Activated T-cell treated with anti-CD3 and anti-CD28 coated beads, Interleukin-2, amount 50 U/mL, for 72 hours (primary cell): ENCODE measurements at places on chromosomes 11 and 22. TPM values are rescaled to one million over a fixed set of nuclear protein-coding genes. Genes with fewer than 3 reads are reported as not detected.
A peak's percentile ranks its signal among the peaks of the same experiment; 100 is the strongest.

- no peak for DNase-seq
These were observed 30.6 kb upstream of the TSKU start for GRCh38 chr11:76752321-76753143.

DNA sequence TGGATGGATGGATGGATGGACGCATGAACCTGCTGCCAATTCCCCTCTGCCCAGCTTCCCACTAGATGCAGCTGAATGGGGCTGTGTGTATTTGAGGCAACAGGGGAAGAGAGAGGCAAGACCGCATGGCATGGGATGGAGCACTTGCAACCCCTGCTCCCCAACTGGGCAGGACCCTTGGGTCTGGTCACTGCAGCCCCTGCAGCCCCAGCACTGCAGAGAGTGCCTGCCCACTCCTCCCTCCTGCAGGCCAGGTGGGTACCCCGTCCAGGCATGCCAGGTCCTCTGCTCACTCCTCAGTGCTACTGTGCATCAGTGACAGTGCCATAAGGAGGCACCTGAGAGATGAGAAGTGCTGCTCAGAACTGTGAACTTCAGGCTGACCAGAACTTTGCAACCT, 40.3 kb downstream of the OSBPL5 start:
- no peak for DNase-seq

GRCh38 chr11:17985517-17985916, 27.3 kb downstream of the SERGEF start:
- DNase-seq: no peak

- DNase-seq: peak; percentile 0
These were observed 16.2 kb upstream of the MUC5B start for GRCh38 chr11:1206391-1207271.

- DNase-seq: no peak
These were observed 45.7 kb downstream of the CYTH4 start for GRCh38 chr22:37328017-37328416.

GRCh38 chr11:126214841-126215240, 3.3 kb downstream of the FAM118B start:
- no peak for DNase-seq

DNA sequence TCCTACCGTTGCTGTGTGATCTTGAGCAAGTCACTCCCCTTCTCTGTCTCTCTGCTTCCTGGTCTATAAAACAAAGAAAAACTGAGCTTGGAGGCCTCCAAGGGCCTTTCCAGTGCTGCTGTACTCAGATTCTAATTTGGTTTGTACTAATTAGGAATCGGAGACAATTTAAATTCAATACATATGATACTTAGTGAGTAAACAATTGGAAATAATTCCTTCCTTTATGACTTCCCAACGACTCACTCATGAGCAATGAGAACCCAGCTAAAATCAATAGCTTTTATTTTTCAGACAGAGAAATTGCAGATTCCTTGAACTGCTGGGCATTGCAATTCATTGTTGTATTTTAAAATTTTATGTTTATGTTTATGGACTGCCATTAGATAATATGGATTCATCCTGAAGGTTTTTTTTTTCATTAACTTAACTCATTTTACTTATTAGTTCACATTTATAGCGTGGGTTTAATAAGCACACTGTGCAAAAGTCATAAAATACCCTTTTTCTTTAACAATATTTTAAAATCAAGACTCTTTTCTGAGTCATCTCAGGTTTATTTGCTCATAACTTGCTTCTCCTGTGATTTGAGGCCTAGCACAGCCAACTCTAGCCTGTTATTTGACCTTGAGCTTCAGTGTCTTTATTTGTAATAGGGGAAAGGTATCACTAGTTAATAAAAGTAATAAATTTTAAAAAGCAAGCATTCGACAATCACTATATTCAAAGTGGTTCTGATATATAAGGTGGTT, 95.8 kb downstream of the TP53I11 start:
- DNase-seq: no peak

DNA sequence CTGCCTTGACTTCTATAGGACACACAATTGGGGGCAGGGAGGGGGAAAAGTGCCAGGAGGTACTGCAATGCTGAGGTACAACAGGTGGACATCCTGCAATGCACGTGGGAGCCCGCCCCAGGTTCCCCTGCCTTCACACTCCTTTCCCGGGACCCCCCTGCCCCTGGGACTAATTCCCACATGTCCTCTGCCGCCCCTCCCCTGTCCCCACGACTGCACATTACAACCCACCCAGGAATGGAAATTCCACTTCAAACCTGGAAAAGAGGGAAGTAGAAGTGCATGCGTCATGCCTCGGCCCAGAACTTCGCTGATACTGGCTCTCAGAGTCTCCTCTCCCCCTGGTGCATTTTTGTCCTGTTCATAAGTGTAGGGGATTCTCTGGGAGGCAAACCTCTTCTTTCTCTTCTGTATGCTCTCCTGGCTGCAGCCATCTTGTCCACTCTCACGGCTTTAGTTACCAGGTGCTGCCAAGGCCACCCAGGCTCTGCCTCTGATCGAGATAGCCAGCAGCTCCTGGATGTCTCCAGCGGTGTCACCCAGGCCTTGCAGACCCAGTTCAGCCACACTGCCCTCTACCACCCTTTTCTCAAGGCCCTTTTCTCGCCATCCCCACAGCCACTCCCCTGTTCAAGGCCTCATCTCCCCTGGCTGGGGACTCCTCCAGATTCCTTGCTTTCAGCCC, 43.7 kb downstream of the GDPD5 start:
- DNase-seq: no peak

GRCh38 chr11:9072626-9073176, 18.7 kb downstream of the SCUBE2 start:
- DNase-seq: no peak

DNA sequence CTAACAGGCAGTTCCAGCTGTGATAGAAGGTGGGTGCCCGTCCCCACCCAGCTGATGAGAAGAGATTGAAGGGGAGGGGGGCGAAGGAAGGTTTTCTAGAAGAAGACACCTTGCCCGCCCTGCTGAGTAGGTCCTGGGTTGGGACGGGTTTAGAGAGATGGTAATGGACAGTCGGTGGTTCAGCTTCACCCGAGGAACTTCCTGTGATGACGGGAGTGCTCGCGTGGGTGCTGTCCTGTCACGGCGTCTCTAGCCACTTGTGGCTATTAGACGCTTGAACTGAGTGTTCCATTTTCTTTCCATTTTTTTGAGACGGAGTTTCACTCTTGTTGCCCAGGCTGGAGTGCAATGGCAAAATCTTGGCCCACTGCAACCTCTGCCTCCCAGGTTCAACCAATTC, 27.6 kb upstream of the MGAT3 start:
- no peak for DNase-seq

NKAPD1 gene
- total RNA-seq: 28.7 TPM

HTR3A gene
- not detected for total RNA-seq

IGF2 gene
- total RNA-seq: 40.4 TPM

SCARF2 gene
- 1.4 TPM for total RNA-seq

TMEM191B gene
- 0.67 TPM for total RNA-seq

TRIM49 gene
- total RNA-seq: not detected

GPHA2 gene
- 0.58 TPM for total RNA-seq

MYBPC3 gene
- total RNA-seq: not detected
